ENCODE measurements at places on chromosomes 12 and 14.

DNA sequence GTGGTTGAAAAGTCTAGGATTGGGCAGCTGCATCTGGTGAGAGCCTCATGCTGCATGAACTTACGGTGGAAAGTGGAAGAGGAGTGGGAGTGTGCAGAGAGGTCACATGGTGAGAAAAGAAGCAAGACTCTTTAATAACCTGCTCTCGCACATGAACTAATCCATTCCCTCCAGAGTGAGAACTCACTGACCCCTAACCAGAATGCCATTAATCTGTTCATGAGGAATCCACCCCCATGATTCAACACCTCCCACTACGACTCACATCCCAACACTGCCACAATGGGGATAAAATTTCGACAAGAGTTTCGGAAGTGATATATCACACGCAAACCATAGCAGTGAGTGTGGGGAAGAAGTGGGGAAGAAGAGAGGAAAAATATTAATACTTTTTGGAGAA, 377.4 kb downstream of the NAV3 start:
- DNase-seq, result no peak

- no peak for DNase-seq
Measured at GRCh38 chr14:103340480-103341212, 6.6 kb downstream of the EIF5 start.

DNA sequence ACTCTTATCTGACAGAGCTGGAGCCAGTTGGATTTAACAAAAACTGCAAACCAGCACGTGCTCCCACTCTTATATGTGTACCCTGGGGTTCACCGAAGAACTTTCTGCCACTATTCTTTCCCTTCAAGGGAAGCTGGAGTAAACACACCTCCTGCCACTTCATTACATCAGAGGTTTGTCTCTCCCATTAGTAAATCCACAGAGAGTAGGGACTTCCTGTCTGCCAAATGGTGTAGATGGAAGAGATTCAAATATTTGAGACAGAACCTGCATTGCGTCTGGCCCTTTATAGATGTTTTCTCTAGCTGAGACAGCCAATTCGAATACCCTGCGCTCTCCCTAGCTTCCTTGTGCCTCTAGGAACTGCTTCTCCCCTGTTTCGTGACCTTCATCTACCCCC, 29.1 kb upstream of the AEBP2 start:
- DNase-seq, result no peak

GRCh38 chr14:102817318-102817717, 40.1 kb downstream of the TRAF3 start:
- DNase-seq, result no peak

- peak; percentile 33 for DNase-seq
Measured at GRCh38 chr12:124603100-124603541, 35.7 kb upstream of the NCOR2 start.

- no peak for DNase-seq
Measured at GRCh38 chr12:103647267-103647666, 60.2 kb downstream of the STAB2 start.

DNA sequence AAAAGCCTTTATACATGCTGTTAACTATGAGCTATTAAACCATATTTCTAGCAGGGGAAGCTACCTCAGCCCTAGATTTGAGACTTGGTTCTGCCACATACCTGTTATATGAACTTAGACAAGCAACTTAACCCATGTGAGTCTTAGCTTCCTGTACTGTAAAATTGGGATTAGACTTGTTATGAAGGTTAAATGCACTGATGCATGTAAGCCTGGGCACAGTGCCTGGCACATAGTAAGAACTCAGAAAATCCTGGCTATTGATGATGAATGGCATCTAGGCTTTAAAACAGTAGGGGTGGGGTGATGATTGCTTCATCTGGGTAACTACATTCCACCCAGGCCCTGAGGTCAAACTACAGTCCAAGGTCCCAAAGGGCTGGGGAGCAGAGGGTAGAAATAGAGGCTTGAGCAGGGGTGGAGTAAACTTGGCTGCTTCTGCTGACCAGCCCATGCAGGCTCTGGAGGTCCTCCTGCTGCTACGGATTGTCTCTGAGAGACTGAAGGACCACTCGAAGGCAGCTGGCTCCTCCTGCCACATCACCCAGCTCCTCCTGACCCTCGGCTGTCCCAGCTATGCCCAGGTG, 11.3 kb downstream of the ESPL1 start:
- DNase-seq, result no peak

DNA sequence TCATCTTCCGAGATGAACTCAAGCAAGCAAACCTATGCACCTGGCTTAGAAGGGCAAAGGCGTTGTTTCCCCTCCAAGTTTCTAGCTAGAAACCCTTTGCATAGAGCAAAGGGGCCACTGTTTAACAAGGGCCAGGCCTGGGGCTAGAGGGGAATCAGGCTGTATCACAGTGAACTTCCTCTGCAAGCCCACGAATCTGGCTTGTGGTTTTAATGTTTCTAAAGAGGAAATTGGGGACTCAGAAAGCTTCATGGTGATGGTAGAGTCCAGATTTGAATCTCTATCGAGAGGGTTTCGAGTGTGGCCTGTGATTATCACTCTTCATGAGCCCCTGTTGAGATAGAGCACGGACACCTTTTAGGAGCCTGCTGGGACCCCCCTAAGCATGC, 189.9 kb downstream of the VRK1 start:
- DNase-seq, result no peak

DNA sequence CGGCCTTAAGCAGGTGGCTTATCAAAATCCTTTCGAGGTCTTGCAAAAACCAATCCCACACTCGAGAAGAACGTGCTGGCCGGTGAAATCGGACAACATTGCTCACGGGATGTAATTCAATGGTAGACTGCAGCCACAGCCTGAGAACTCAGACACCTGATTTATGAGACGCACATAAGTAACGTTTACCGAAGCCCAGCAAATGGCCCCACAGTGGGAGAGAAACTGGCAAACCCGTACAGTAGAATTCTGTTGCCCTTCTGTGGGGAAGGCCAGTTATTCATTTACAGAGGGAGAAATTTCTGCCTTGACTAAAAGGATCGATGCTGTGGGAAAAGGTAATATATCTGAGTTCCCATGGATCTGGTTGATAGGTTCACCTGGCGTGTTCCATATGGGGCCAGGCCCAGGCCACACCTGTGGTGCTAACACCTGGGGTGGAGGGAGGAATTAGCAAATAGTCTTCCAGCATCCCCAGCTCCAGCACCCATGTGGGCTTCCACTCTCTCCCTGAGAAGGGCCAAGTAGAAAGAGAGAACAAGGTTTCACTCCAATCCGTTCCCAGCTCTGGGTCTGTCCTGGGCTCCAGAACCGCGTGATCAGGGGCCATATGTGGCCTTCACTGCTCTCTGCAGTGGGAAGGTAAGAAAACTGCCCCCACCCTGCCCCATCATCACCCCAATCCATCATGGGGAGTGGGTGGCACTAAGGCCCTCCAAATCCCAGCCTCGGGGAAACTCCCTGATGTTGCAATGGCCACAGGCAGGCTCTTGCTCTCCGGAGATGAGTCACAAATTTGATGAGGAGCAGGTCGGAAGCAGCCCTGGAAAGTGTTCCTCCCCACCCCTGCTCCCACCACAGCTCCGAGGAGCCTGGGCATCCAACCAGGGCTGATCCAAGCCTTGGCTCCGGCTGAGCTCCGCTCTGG, 12.7 kb downstream of the BDKRB1 start:
- peak; percentile 56 for DNase-seq
